ENCODE measurements at places on chromosomes 5 and 9. TPM values are rescaled to one million over a fixed set of nuclear protein-coding genes. Genes with fewer than 3 reads are reported as not detected.

DNA sequence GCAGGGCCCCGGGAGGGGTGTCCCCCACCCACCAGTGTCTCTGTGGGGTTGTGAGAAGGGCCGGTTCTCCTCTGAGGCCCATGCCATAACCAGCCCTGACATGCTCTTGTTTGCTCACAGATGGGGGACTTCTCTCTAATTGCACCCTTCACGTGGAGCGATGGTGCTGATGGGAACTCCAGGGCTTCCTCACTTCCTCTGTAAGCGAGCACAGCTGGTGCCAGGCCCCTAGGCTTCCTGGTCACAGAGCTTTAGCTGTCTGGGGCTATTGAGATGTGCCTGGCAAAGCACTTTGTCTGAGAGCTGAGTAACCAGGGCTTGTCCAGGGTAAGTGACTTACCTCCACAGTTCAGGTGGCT, 36.4 kb downstream of the PHF2 start:
- no peak for DNase-seq

DNA sequence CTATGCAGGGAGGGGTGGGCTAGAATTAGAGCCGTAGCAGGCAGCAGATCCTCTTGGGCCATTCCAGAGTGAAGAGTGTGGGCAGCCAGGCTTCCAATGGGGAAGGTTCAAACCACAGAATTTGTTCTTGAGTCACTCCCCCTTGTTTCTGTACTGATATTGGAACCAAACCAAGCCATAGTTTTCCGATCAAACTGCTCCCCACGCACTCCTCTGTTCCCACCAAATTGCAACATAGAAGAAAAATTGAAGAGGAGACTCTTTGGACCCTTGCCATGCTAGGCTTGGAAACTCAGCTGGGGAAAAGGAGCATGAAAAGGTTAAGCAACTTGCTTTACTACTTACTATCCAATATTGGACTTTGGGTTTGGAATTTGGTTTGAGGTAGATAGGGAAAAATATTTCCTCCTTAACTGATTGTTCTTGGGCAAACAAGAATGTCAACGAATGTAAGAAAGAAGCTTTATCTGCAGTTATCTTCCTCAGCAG, 165.8 kb upstream of the NR3C1 start:
- no peak for DNase-seq

DEPDC1B gene
- 38.5 TPM for total RNA-seq

PRLR gene
- 5.7 TPM for total RNA-seq

PCDHGA5 gene
- total RNA-seq: 0.71 TPM

SLC6A19 gene
- 2.6 TPM for total RNA-seq

Measured in progenitor cell of endocrine pancreas (in vitro differentiated cells).